C1 segment of cervical spinal cord (tissue), 14 donors: ENCODE measurements at places on chromosomes 7 and 10.

GRCh38 chr10:99484626-99485581, 47.8 kb upstream of the NKX2-3 start:
- no peak for DNase-seq

DNA sequence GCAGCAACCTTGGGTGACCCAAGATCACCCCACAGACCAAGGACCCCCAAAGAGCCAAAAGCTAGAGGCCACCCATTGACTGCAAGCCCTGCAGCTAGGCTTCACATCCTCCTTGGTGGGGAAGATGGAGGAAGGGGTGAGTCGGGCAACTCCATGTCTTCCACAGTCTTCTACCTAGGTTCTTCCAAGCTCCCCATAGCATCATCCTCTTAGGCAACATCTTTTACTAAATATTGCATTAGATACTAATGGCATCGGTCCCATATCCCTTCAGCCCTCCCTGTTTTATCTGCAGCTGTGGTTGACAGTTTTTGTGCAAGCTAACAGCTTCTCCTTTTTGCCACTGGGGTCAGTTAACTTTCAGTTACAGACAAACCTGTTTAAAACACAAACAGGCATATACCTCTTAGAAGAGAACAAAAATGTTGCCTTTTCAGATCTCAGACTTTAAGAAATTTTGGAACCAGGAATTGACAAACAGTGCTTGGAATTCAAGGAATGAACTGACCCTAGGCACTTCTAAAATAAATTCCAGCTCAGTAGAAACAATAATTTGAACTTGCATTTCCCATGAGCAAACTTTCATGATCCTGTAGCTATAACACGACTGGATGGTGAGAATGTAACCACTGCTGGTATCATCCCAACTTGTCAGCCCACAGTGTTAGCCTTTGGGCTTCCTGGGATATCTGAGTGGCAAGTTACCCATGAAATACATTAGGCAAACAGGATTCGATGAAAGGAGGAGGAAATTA, 33.9 kb upstream of the MSMB start:
- no peak for DNase-seq

- no peak for DNase-seq
Observed at GRCh38 chr10:132111871-132112341, 46.2 kb downstream of the JAKMIP3 start.

DNA sequence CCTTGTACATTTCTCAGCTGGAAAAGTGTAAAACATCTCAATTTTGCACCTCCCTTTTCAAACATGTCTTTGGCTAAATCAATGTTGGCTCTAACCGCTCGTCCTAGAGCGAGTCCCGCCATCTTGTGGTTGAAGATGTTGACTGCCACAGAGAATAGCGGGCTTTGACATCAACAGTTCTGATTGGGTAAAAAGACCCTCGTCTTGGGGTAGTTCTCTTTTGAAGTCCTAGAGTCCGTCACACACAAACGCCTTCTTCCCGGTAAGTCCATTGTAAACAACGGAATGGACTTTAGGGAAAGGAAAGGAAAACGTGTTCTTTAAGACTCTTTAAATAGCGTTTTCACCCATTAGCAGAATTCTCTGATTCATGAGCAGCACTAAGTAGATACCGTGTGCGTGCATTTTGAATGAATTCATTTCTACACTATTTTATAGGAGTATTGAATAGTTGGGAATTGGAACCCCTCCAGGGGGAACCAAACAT, 452 bp upstream of the RPP30 start:
- DNase-seq, result peak; percentile 15

DNA sequence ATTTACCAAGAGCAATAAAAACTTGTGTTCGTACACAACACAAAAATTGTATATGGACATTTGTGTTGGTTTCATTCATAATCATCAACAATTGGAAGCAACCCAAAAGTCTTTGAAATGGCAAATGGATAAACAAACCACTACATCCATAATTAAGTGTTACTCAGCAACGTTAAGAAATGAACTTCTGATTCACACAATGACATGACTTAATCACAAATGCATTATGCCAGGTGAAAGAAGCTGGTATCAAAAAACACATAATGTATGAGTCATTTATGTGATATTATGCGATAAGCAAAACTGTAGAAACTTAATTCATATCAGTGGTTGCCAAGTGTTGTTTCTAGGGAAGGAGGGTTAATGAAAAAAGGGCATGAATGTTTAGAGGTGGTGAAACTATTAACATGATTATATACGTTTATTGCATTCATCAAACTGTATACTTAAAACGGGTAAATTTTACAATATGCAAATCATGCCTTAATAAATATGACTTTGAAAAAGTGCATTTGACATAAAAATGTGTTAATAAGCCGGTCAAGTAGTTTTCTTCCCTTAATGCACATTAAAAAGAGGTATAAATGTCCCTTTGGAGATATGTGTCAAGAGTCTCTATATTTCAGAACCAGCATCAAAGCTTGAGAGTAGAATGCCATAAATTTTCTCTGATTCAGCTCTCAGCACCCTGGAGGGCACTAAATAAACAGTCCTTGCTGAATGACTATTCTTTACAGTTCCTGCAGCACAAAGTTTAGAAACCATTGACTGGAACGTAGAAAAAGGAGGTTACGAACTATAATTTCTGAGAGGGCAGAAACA, 84.8 kb upstream of the GRM3 start:
- DNase-seq, result no peak

DNA sequence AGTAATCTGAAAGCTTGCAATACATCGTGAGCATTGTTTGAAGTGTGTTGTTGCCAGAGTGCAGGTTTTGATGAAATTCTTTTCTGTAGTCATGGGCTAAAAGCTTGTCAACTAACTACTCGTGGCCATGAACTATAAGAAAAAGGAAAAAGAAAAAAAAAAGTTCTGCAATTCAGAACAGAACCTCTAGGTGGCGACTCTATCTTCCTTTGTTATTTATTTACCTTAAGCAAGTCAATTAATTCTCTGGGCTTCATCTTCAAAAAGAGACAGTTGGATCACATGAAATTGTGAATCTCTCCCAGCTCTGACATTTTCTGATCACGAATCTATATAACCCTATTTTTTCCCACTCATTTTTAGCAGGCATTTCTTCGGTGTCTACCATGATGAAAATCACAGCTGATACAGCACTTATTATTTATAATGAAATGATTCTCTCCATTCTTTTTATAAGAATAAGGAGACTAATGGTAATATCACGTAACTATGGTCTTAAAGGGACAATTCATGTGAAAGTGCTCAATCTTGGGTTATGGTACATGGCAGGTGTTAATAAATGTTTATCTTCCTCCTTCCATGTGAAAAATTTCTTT, 18.8 kb downstream of the TMEM196 start:
- DNase-seq, result no peak

- DNase-seq, result no peak
Observed at GRCh38 chr10:126930883-126931503, 25.8 kb downstream of the DOCK1 start.

DNA sequence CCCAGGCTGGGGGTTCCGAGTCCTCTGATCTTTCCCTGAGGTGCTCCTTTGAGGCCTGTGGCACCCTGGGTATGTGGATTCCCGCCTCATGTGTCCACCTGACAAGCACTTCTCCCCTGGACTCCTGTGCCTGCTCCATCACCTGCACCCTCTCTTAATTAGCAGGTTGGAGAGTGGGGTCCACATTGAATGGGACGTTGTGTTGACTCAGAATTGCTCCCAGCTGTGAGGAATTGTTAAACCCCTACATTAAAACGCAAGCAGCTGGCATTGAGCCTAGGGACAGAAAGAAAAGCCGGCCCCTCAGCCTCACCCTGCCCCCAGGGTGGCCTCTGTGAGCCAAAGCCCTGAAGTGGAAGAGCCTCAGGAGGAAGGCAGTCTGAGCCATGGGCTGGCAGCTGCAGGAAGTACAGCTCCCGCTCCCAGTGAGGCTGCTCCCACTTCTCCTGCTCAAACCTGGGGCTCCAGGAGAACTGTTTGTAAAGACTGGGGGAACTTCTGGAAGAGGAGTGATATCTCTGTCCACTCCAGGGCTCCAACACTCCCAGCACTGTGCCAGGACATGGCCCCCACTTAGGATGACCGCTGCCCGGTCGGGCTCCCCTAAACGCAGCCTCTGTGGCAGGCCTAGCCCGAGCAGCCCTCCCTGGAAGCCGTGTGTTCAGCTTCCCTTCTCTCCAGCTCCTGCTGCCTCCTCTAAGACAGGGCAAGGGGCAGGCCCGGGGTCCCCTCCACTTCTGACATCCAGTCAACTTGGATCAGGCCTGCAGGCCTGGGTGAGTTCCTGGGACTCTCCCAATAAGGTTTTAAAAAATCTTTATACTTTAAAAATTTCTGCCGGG, 1.8 kb upstream of the OPN4 start:
- DNase-seq, result no peak

GRCh38 chr10:113216102-113216501, 266.1 kb downstream of the TCF7L2 start:
- no peak for DNase-seq

DNA sequence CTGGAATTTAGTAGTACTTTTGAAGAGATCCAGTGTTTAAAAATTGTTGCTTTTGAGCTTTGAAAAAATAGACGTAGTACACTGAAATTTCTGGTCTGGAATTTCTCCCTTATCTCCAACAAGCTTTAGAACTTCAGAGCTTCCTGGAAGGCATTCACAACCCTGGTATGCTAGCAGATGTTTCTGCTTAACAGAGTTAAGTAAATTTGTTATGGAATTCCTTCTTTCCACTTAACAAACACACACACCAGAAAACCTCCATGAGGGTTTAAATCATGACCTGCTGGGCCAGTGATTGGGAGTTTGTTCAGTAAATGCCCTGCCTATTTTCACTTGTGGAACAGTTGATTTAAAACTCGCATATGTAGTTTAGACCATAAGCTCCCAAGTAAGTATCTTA, 13.7 kb downstream of the ASB15 start:
- DNase-seq, result no peak

GRCh38 chr7:132544999-132545398, 31.3 kb downstream of the PLXNA4 start:
- DNase-seq, result no peak

DNA sequence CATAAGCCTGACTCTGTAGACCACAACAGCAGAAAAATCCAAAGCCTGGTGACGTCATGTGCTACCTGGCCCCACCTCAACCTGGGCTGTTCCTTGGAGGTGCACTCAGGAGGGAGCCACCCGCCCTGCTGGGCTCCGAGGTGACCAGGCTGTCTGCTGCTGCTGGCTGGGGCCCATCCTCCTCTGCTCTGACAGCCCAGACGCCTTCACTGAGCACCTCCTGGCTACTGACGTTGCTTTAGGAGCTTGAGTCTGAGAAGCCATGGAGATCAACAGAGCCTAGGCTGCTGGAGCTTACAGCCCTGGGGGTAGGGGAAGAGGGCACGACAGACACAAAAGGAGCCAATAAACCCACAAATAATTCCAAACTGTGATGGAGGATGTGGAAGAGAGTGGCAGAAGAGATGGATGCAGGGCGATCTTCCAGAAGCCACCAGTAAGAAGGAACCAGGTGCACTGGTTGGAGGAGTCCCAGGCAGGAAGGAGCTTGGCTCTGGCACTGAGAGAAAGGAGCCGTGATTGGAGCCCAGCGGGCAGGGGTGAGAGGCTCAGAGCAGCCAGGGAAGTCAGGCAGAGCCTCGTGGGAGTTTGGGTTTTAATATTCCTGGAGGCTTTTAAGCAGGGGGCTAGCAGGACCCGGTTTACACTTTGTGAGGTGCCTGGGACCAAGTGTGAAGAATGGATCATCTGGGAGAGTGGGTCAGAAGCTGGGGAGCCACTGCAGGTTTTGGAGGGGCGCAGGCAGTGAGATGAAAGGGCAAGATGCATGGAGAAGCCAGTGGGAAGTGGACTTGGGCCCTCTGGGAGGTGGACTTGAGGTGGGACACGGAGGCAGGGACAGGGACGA, 1.7 kb upstream of the PTPRE start:
- DNase-seq, result no peak

DNA sequence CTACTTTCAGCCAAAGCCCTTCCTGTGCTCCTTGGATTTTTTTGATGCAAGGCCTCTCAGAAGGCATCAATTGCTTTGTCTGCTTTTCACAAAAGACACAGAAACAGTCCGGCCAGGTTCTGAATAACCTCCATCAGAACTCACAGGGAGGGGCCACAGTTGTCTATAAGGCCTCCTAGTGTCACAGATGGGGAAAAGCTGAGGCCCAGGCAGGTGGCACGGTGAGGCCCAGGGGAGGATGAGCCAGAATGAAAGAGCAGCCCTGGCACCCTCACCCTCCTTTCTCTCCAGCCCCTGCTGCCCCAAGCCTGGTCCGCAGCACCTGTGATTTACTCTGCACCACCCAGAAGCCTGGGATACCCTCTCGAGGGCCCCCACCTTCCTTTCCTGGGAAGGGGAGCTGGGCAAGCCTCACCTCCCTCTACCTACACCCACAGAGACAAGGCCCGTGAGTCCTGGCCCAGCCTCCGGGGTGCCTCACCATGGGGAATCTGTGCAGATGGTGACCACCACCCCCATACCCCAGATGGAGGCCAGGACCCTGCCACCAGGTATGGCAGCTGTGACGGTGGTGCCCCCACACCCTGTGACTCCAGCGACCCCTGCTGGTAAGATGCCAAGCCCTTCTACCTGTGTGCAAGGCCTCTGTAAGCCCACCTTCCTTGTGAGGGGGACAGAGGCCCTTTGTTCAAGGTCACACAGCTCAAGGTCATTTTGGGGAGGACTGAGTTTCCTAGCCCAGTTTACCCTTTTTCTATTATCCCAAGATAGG, 26.2 kb upstream of the ZNF467 start:
- DNase-seq, result no peak

DNA sequence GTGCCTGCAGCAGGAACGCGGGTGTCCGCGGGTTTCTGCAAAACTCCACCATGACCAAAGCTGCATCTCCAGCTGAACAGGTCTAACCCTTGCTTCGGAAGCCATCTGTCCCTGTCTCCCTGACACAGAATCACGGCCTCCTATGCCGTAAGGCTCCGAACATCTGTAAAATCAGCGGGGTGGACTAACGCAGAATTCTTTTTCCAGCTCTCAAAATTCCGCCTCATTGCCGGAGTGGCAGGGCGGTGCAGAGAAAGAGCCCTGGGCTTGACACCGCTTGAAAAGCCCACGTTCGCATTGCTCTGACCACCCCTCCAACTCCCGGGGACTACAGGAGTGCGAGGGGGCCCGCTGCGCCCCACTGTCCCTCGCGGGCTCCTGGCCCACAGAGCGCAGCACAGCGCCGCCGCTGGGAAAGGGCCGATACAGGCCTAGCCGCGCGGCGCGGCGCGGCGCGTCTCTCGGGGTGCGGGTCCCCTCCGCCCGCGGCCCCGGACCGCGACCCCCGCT, 409 bp downstream of the DNMBP start:
- DNase-seq, result no peak
